Right hindlimb (tissue), 1 donor: ENCODE measurements at places on chromosomes 2 and 18.

DNA sequence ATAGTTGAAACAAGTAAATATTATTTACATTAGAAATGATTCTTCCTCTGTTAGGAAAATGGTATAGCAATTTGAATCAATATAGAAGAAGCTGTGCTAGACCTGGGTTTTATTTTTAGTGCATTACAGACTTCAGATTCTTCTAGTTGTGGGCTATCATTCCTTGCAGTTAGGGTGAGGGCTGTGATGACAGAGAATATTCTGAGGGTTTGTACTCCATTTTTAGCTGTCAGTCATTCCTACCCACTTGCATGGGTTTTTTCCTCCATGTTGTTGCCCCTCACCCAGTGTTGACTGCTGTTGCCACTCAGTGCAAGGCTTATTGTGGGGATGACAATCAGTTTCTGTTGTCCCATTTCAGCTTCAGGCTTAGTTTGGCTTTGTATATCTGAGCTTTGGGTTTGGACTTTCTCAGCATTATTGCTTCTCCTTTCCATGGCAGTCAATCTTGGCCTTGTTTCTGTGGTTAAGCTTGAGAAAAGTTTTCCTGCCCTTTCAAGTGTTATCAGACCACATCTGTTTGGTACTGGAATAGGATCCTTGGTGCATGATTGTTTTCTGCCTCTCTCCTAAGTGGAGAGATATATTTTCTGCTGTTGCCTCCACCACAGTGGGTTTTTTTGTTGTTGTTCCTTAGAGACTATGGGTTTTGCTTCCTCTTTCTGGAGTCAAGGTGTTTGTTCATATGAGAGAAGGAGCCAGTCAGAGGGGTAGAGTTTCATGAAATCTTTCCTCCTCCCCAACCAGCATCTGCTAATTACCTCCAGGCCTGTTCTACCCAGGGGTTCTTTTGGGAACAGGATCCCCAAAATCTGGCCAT, 312.7 kb upstream of the CWC22 start:
- DNase-seq = no peak

- no peak for DNase-seq
Measured at GRCh38 chr2:239285932-239286230, 114.9 kb downstream of the HDAC4 start.

- peak; percentile 80 for DNase-seq
Measured at GRCh38 chr2:237670641-237671040, 43.3 kb downstream of the LRRFIP1 start.

DNA sequence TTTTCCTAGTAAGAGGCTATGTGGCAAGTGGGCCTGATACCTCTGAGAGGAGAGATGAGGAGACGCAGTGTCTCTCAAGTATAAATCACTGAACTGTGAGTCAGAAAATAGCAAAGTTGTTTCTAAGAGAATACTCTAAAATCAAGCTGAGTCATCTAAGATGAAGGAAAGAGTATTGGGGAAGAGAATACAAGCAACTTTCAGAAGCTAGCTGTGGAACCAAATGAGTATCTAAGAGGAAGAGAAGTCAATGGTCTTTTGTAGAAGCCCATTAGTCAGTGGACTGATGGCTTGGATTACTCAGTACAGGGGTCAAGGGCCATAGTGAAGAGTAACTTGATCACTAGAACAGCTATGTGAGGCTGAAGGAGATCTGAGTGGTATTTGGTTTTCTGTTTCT, 2.7 kb upstream of the DCC start:
- no peak for DNase-seq

- DNase-seq = no peak
Measured at GRCh38 chr2:233799087-233799665, 21.0 kb downstream of the MROH2A start.

DNA sequence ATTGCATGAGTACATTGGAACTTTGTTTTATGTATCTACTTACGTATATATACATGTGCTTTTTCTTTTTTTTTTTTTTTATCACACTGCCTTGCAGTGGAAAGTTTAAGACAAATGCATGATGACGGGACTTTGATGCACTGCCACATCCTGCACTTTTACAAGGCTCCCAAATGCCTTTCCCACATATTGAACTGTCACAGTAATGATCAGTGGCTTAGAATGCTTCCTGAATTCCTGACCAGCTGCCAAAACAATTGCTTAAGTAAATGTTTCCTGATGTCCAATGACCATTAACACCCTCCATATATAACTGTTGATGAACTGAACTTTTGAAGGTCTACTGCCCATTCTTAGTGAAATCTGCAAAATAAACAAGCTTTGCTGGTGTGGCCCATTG, 60.2 kb downstream of the LYPD6B start:
- DNase-seq = no peak

GRCh38 chr18:79630281-79631095, 49.1 kb upstream of the CTDP1 start:
- no peak for DNase-seq

DNA sequence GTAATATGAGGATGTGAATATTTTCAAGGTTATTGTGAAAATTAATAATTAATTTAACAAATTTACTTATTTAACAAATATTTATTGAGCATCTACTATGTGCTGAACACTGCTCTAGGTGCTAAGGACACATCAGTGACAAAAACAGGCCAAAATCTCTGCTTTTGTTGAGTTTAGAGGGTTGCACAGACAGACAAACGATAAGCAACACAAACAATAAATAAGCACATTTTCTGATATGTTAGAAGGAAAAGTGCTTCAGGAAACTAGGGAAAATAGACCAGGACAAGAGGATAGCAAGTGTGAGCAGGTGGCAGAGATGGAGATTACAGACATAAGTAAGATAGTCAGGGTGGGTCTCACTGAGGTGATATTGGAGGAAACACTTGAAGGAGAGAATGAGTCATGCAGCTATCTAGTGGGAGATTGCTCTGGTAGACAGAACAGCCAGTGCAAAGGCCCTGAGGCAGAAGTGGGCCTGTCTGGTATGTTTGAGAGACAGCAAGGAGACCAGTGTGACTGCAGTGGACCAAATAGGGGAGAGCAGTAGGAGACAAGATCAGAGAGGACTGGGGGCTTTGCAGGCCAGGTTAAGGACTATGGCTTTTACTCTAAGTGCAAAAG, 38.3 kb downstream of the SFXN5 start:
- no peak for DNase-seq

GRCh38 chr2:25339791-25340180, 1.9 kb downstream of the DNMT3A start:
- DNase-seq = peak; percentile 48

DNA sequence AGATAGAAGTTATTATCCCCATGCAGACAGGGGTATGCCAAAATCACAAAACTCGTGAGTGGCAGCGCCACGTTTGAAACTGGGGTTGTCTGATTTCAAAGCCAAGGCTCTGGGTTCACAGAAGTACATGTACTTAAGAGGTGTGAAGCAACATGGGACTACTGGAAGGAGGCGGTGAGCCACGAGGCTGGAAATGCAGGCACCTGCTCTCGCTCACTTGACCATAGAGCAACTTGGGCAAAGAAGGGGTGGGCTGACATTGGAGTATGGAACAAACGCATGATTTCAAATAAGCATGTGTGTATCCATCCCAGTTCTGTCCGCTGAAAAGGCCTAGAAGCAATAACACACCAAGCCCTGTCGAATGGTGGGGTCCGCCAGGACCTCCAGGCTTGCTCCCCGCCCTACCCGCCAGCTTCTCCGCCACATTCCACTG, 593 bp upstream of the ACTR2 start:
- no peak for DNase-seq

GRCh38 chr2:220877897-220878296, 694.2 kb downstream of the EPHA4 start:
- DNase-seq = no peak
